ENCODE measurements at places on chromosomes 3 and 15.

DNA sequence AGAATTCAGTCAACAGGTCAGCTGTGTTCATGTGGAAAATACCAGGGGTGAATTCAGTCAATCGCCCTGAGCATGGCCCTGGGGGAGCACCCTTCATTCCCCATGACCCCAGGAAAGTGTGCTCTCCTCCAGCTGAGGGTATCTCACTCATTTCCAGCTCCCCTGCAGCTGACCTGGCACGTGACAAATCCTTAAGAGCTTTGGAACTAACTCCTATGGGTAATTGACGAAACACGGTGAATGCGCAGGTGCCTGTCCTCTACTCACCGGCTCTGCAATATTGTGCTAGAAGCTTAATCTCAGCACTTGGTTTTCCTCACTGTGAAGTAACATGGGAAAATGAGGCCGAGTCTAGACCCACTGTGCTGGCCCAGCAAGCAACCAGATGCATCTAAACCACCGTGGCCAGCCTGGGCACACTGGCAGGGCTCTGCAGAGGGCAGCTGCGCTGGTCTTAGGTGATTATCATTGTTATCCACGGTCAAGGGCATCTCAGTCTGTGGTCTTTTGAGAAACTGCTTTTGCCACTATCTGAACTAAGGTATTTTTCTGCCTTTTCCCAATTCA is 63.1 kb downstream of the SPSB4 start:
- no peak for DNase-seq

- DNase-seq: no peak
Observed at GRCh38 chr3:53044371-53044710, 1.5 kb downstream of the SFMBT1 start.

DNA sequence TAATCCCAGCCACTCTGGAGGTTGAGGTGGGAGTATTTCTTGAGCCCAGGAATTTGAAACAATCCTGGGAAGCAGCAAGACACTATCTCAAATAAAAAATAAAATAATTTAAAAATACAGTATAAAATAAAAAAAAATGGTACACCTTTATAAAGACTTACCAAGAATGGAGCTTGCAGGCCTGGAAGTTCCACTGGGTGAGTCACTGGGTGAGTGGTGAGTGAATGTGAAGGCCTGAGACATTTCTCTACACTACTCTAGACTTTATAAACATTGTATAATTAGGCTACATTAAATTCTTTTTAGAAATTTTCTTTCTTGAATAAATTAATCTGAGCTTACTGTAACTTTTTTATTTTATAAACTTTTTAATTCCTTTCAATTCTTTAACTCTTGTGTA is 609.1 kb upstream of the BCHE start:
- DNase-seq: peak; percentile 78

GRCh38 chr15:64193971-64194370 is 31.1 kb upstream of the PPIB start:
- DNase-seq: no peak

- DNase-seq: peak; percentile 90
Observed at GRCh38 chr3:170751083-170751898, 118.7 kb downstream of the RPL22L1 start.

GRCh38 chr3:144097163-144097562 is 125.5 kb downstream of the DIPK2A start:
- DNase-seq: no peak

All from mammary epithelial cell (primary cell).